CD4-positive, alpha-beta T cell treated with Interleukin-17A for 4 hours (primary cell): ENCODE measurements at places on chromosomes 6 and 20.

GRCh38 chr6:101083533-101084175, 202.5 kb upstream of the ASCC3 start:
- DNase-seq = no peak

GRCh38 chr6:56758120-56758519, 115.4 kb upstream of the DST start:
- no peak for DNase-seq

GRCh38 chr6:68638230-68638900, 3.3 kb downstream of the ADGRB3 start:
- DNase-seq = peak; percentile 24

DNA sequence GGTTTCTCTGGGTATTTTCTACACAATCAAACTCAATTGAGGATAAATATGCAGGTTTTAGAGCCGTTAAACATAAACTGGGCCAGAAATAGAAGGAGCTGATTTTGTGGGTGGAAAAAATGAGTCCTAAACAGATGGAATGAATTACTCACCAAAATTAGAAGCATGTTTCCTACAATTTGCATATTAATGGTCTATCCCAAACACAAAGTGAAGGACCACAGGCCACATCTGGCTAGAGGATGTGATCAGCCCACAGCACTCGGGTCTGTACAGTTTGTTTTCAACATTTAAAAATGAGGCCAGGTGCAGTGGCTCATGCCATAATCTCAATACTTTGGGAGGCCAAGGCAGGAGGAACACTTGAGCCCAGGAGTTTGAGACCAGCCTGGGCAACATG, 296.3 kb downstream of the PREX1 start:
- no peak for DNase-seq

DNA sequence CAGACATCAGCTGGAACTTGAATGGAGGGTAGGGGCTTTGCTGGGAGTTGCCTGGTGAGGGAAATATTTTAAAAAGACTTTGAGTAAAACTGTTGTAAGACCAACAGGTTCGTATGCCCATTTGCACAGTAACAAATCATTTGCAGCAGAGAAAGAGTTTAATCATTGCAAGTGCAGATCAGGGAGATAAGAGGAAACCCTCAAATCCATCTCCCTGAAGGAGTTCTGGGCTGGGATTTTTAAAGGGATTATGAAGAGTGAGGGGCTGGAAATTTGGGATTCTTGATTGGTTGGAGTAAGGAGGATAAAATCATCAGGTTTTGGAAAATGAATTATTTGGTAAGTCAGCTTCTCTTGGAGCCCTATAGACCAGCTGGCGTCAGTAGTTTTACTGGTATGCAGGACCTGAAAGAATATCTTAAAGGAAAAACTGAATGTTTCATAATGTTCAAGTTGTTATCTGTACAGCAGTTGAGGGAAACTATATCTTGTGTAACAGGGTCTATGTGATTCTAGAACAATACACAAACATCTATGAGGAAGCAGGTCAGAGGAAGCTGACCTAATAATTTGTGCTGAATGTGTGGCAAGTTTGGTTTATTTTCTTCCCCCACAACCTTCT, 295.5 kb downstream of the PLCB1 start:
- DNase-seq = no peak

GRCh38 chr6:43105538-43106222, 29.6 kb downstream of the PTK7 start:
- peak; percentile 5 for DNase-seq

DNA sequence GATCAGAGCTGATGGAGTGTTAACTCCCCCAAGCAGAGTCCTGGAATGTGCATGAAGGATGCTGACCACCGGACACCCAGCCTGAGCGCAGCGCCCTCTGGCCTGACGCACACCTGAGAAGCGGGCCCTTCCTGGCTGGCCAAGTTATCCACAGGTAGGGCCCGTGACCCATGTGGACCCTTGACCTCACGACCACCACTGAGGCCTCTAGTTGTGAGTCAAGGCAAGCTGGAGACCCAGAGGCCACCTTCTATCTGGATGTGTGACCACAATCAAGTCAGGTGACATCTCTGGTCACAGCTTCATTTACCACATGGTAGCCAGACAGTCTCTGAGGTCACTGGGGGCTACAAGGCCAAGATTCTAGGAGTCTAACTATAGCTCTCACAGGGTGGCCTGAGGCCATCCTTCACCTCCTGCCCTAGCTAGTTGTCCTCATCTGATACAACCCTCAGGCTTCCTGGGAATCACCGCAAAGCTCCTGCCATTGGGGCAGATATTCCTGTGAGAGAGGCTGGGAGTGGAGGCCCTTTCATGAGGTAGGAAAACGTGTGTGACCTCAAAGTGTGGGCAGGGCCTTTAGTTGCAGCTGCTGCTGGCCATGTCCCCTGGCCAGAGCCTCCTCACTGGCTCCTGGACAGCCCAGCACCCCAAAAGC, 53.1 kb downstream of the DSTN start:
- no peak for DNase-seq

- DNase-seq = peak; percentile 53
These were observed 2.3 kb upstream of the TUBB1 start for GRCh38 chr20:59016795-59017492.

DNA sequence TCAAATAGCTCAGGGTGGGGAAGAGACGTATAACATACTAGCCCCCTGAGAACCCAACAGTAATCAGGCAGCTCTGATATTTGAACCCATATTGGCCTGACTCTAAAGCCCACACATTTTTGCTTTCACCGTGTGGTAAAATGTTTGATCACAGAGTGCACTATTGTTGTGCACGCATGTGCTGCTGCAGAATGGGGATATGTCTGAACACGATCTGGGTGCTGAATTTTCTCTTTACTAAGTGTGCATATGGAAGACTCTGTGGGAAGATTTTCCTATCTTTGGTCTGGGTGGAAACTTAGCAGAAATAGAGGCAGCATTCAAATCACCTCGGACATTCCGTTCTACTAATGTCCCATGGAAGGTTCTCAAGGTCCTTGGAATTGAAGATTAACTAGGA, 800.1 kb downstream of the TFAP2A start:
- no peak for DNase-seq

GRCh38 chr20:58457083-58457695, 58.0 kb downstream of the APCDD1L start:
- DNase-seq = no peak

DNA sequence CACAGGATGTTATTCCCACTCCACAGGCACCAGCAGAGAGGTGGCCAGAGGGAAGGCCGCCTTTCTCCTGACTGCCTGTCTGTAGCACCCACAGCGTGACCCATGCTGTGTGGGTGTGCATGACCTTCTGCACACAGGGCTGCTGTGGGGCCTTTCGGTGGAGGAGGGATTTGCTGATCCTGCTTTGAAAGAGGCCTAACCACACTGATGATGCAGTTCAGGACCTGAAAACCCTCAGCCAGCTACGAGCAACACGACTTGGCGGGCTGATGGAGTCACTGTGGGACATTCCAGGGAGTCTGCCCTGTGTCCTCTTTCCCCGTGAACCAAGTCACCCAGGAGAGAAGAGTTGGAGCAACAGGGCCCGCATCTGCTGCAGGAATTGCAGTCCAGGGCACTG, 49.1 kb downstream of the SYTL3 start:
- DNase-seq = no peak

GRCh38 chr20:50354721-50355589, 155.2 kb upstream of the PTPN1 start:
- DNase-seq = no peak

- no peak for DNase-seq
These were observed 7.8 kb upstream of the PACSIN1 start for GRCh38 chr6:34457742-34458735.

- no peak for DNase-seq
These were observed 834 bp upstream of the CTSZ start for GRCh38 chr20:59007665-59008511.

GRCh38 chr20:62561182-62561581, 81.1 kb upstream of the SLCO4A1 start:
- DNase-seq = no peak

DNA sequence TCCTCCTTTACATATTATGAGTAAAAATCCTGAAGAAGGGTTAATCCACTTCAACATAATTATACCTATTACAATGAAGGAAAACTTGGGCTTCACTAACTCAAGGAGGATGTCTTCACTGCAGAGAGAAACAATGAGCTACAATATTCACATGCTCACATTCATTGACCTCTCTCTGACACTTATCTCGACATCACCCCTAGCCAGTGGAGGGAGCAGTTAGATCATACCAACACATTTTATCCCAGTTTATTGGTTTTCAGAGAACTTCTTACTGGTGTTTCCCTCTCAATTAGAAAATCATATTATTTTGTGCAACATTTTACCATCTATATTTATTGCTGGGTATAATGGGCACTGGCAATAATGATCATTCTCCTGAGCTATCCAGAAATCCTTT, 646.5 kb downstream of the TENT5A start:
- no peak for DNase-seq

DNA sequence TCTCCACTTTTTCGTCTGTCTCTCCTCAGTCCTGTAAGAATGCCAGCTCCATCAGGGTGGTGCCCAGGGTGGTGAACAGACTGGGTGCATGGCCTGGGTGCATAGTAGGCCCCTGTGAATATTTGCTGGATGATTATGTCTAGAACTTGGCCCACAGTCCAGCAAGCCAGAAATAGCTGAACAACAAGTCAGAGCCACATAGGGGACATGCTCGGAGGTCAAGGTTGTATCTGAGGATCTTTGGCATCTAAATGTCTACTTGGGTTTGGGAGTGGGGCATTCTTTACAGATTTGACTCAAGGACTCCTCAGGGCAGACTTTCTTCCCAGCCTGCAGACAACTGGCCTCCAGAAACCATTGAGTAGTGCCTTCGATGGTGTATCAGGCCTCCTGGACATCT, 18.1 kb upstream of the BPIFA3 start:
- no peak for DNase-seq

DNA sequence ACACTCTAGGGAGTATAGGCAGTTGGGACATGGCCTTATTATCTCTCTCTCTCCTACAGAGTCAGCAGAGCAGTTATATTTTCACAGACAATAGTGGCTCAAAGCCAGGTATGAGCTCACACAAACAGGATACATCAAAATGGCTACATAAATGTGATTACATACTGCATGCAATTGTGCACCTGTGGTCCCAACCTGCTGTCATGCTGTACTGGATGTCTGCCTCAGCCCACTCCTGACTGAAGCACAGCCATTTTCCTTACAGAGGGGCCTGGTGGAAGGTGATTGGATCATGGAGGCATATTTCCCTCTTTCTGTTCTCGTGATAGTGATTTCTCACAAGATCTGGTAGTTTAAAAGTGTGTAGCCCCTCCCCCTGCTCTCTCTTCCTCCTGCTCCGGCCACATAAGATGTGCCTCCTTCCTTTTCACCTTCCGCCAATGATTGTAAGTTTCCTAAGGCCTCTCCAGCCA, 37.0 kb upstream of the SAMHD1 start:
- peak; percentile 51 for DNase-seq

- DNase-seq = no peak
These were observed 295.4 kb downstream of the FOXA2 start for GRCh38 chr20:22288957-22289356.

- DNase-seq = no peak
These were observed 689.5 kb downstream of the PHF3 start for GRCh38 chr6:64325093-64325492.

DNA sequence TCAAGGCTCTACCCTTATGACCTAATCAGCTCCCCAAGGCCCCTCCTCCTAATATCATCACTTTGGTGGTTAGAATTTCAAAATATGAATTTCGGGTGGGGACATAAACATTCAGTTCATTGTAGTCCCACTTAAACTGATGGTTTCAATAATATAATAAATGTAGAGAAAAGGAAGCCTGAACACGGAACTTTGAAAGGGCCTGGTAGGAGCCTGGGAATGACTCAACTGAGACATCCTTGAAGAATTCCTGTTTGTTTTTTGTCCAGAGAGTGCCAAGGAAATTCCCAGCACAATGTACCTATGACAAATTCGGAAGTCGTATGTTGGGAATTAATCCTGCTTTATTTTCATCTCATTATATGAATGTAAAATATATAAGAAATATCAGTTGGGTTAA, 457.9 kb downstream of the PLCB1 start:
- no peak for DNase-seq

DNA sequence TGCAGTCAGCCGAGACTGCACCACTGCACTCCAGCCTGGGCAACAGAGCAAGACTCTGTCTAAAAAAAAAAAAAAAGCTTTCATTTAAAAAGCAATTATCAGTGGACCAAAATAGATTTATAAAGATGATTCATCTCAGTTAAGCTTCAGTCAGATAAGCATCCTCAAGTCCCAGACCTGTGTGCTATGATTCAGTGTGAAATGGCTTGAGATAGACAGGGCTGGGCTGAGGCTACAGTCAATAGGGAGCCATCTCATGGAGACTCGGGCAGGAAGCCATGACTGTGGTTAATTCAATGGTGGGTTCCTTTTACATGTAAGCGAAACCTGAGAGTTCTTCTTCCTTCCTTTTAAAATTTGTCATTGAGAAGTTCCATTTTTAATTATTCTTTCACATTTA, 276.0 kb downstream of the TFAP2A start:
- no peak for DNase-seq

GRCh38 chr6:8539453-8539852, 104.1 kb upstream of the SLC35B3 start:
- no peak for DNase-seq

DNA sequence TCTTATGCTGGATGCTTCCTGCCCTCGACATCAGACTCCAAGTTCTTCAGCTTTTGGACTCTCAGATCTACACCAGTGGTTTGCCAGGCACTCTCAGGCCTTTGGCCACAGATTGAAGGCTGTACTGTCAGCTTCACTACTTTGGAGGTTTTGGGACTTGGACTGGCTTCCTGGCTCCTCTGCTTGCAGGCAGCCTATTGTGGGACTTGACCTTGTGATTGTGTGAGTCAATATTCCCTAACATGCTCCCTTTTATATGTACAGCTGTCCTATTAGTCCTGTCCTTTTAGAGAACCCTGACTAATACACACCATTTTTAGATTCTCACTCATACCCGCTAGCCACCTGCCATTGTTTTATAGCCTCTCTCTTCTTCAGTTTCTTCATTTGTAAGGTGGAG, 382.1 kb upstream of the TSHZ2 start:
- DNase-seq = no peak

- DNase-seq = no peak
These were observed 186.1 kb upstream of the SCGN start for GRCh38 chr6:25465941-25466340.

DNA sequence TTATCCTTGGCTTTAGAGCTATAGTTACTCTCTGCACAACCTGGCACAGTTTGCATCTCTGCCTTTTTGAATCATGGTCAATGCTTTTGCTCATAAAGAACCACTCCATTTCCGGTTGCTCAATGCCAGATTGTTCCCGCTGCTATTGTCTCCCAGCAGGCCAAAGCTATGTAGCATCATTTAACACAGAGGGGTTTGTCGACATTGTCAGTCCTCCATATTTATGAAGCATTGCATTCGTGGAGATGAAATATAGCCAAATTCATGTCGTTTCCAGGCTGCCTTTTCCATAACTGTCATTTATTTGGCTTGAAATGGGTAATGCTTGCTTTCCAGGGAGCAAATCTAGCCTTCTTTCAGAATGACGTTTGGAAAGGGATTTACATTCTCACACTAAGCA, 598.8 kb downstream of the EPHA7 start:
- no peak for DNase-seq

- DNase-seq = no peak
These were observed 87.2 kb downstream of the SLX4IP start for GRCh38 chr20:10522328-10522727.
